Activated T-helper 9 cell treated with anti-CD3 and anti-CD28 coated beads, Interleukin-2, amount 50 U/mL, for 16 hours (primary cell): ENCODE measurements at places on chromosomes 1 and 21.

- DNase-seq = no peak
Measured at GRCh38 chr1:39128959-39129358, 75.5 kb upstream of the MACF1 start.

- DNase-seq = no peak
Measured at GRCh38 chr1:109116286-109116685, 2.4 kb downstream of the ELAPOR1 start.

DNA sequence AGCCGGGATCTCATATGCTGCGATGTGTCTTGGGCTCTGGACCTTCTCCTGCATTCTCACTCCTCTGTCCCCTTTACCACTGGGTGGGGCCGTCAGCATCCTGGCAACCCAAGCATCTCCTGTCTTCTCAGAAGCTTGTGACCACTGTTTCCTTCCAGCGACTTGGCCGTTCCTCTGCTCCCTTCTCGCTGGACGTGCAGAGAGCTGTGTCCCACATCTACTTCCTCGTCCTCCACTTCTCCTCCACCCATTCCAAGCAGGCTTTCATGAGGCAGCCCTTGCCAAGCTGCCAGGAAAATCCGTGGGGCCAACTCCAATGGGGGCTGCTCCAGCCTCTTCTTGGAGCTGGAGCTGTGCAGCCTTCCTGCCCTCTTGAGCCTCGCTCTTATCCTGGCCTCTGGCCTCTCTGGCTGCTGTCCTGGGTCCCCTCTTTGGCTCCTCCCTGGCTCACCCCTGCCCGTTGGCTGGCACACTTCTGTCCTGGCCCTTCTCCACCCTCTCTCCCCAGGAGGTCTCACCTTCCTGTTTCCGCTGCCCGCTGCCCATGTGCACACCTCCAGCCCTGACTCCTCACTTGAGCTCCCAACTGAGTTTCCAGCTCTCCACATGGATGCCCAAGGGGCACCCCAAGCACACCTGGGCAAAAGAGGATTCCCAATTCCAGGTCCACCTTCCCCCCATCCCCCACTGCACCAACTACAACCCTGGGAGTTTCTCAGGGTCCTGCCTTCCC is 8.7 kb downstream of the FAM131C start:
- DNase-seq = no peak

DNA sequence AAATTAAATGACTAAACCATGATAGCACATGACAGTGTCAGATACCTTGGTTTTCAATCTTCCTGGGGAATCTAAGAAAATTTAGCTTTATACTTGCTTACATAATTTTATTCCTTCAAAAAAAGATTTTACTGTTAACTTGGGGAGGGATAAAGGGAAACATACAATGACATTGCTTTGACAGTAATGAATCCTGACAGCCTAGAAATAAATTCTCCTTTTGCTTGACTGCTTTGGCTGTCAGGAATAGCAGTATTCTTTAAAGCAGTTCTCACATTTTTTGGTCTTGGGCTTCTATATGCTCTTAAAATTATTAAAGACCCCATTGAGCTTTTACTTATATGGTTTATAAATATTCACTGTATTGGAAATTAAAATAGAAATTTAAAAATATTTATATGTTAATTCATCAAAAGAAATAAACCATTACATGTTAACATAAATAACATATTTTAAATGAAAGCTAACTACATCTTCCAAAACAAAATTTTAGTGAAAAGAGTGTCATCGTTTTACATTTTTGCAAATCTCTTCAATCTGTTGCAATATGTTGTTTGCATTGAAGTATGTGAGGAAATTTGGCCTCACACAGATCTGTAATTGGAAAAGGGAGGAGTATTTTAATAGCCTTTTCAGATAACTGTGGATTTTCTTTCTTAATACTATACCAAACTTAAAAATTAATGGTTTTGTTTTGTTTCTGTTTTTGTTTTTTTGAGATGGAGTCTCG is 16.1 kb downstream of the EPHX4 start:
- DNase-seq = no peak

DNA sequence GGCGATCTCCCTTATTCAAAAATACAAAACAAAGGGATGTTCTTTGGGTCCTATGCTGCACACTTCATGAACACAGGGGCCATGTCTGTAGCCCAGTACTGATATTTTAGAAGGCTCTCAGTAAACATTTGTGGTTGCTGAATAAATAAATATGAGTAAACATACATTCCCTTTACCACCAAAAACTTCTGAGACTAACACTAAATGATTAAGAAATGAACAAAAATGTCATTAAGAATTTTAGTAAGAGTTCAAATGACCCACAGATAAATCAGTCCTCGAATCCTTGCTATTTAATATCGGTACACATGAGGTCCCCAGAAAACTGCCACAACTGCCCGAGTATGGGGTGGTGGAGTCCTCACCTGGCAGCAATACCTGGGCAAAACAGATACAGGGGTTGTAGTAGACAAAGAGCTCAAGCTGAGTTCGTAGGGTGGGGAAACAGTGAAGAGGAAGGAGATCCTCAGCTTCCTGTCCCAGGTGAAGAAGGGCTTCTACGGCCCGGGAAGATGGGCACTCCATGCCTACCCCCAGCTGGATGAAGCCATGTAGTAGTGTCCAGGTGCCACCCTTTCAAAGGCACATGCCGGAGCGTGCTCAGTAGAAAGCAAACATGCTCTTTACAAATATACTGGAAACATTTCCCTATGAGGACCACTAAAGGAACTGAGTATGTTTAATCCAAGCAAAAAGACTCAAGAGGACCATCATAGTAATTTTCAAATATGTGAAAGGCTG is 72.6 kb upstream of the ARHGAP29 start:
- DNase-seq = no peak

GRCh38 chr1:152546704-152547103 is 19.9 kb downstream of the LCE3E start:
- no peak for DNase-seq

DNA sequence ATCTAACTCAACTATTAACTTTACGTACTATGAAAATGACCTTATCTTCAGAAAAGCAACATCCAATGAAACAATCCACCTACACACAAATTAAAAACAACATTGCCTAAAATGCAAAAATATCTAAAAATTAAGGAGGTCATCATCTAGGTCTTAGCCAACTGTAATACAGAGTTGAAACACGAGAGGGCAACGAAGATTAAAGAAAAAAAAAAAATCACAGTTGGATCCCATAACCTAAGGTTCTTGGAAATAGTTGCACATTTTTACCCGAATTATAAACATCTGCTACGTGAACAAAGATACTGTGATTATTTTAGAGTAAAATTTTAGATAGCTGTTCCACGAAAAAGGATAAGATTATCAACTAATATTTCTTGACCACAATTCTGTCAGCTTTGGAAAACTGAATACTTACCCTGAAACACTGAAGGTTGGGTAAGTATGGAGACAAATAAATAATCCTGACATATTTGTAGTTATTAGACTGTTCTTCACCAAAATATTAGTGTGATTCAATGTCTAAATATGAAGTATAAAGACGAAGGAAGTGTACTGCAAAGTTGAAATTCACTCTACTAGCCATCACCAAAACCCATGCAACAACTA is 88.0 kb upstream of the AK4 start:
- no peak for DNase-seq

DNA sequence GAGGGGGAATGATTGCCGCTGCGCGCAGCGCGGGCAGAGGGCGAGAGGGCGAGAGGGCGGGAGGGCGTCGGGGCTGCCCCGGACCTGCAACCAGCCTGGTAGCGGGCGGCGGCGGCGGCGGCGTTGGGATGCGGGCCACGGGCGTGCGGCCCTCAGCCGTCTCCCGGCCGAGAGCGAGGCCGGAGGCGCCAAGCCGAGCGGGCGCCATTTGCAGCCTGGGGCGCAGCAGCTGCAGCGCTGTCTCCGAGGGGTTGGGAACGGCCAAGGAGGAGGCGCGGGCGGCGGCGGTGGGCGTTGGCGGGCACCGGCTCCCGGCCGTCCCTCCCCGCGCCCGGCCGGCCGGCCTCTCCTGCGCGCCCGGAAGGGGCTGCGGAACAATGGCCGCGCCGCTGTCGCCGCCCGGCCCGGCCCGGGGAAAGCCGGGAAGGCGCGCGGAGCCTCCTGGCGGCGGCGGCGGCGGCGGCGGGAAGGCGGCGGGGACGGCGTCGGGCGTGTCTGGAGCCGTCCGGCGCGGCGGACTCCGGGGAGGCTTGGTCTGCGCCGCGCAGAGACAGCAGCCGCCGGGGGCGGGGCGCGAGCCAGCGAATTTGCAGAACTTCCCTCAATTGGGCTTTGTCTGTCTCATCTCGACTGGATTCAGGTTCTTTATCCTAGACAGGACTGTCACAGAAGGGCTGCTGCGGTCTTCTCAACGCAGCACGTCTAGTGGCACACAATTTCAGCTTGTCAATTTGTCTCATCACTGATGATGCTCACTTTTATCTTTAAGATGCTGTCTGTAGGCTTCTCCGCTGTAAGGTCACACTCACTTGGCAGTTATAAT is 35.7 kb downstream of the ZBTB8B start:
- peak; percentile 3 for DNase-seq

- no peak for DNase-seq
Measured at GRCh38 chr1:52691821-52692220, 6.3 kb downstream of the COA7 start.

DNA sequence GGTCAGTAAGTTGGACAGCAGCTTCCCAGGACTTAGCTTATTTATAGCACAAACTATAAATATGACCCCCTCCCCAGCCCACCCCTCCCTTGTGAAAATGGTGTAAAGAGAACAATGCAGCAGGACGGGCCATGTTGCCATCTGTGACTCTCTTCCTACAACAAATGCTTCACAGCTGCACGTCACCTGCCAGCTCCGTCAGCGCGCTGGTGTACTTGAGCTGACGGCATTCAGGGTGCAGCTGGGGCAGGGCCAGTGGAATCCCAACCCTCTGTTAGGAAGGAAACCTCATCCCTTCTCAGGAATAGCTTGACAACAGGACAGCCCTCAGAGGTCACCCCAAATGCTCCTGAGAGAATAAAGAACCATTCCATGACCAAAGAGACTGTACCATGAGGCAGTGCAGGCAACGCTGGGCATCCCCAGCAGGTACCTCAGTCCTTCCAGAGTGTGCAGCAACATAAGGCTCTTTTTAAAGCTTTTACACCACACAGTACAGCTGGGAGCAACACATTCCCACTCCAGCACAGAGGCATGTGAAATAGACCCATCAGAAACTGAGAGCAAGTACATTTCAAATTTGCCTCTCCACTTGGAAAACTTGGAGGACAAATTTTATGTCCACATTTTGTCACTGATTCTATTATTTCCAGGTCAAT is 85.0 kb downstream of the ATP1A1 start:
- DNase-seq = no peak

DNA sequence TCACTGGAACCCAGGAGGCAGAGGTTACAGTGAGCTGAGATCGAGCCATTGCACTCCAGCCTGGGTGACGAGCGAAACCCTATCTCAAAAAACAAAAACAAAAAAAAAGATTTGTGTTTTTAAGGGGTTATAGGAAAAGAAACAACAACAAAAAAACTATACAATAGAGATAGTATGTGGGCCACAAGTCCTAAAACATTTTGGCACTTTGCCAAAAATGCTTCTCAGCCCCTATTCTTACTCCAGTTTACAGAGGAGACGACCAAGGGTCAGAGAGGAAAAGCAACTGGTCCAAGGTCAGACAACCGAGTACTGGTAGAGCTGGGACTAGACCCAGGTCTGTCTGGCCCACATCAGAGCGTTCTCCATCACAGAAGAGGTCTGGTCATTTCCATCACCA is 3.0 kb downstream of the FBXO44 start:
- DNase-seq = no peak

DNA sequence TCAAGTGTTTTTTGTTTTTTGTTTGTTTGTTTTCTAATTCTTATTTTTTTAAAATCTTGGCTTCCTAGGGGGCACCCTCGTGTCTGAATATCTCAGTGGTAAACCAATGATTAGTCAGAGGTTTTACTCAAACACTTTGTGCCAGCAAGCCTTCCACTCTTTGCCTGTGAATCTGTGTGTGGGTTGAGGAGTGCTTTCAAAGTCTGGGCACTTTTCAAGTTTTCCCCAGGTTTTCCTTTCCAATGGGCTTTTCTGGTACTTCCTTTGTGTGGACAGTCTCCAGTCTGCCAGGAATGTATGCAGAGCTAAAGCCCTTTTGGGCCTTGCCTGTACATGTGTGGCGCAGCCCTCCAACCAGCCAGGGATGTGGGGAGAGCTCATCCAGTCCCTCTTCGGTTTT is 9.7 kb upstream of the PPIE start:
- DNase-seq = no peak

DNA sequence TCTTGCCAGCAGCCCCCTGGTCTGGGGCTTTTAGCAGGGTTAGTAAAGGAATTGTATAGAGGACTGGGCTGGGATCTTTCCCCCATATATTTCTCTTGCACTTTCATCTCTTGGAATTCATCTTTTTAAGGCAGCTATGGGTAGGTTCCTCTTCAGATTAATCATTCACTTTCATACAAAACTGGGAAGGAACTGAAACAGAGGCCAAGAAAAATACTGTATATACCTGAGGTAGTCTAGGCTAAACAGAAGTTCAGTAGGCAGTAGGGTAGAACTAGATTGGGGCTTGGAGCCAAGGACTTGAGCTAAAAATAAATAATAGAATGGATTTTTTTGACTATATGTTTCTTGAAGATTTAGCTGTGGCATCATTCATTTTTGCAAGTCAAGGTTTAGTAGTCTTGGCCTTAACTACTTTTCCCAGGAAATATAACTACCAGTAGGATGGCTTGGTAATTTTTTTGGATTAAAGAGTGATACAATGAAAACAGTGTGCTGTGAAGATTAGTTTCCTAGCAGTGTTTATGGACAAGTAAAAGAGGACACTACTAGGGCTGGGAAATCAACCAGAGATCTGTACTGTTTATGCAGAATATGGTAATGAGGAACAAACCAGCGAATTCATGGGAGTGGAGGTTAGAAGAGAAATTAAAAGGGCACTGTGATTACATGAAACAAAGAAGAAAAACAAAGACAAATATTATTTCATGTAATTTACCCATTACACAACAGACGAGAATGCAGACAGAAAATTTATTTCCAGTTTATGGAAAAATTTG is 50.9 kb upstream of the PTGS2 start:
- DNase-seq = no peak

DNA sequence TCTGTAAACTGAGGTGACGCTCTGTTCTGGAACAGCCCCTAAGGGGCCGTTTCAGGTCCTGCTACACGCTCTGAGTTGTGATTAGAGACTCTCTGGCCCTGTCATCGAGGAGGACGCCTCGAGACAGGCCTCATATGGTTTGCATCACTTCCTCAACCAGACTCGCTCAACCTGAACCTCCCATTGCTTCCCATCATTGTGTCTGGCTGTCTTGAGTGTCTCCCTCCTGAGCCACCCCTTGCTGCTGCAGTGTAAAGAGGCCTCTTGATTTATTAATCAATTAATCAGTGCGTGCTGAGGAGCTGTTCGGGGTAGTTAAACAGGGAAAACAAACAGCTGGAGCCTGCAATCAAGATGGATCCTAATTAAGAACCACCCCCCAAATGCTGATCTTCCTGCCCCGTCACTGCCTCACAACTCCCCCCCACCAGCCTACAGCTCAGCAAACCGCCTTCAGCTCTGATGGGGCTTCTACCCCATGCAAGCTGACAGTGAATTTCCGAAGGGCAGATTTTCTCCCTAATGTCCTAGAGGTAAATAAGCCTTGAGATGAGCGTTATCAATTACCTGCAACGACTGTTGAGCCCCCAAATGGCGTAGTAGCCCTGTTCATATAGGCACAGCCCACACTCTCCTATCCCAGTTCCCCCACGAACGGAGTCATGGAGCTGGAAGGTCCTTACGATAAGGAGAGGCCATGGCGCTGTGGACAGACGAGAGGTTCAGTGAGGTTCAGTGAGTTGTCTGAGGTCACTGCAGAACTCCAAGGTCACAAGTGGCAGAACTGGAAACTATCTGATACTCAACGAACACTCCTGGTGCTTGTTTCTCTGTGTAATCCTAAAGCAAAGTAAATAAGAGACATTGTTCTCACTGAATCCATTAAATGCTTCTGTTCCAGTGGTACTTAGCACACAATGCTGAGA is 210.6 kb downstream of the KIF26B start:
- no peak for DNase-seq

- DNase-seq = peak; percentile 66
Measured at GRCh38 chr1:9721606-9722377, 70.3 kb downstream of the PIK3CD start.
